Hair follicle dermal papilla cell (primary cell): ENCODE measurements at places on chromosomes 5 and 9. TPM values are rescaled to one million over a fixed set of nuclear protein-coding genes. Genes with fewer than 3 reads are reported as not detected.

The PFDN1 gene
- 48.0 and 57.0 TPM in 2 replicates for total RNA-seq

The ITK gene
- not detected in 2 replicates for total RNA-seq

The GFPT2 gene
- total RNA-seq: 23.9 and 25.3 TPM in 2 replicates

The IL5 gene
- total RNA-seq: not detected in 2 replicates

The SHISAL2B gene
- not detected in 2 replicates for total RNA-seq

The RASGEF1C gene
- total RNA-seq: not detected in 2 replicates

The DRD1 gene
- under 0.01 and 0.36 TPM in 2 replicates for total RNA-seq

The CCIN gene
- 0.81 and 0.97 TPM in 2 replicates for total RNA-seq

The PLPP7 gene
- total RNA-seq: 9.2 and 10.6 TPM in 2 replicates

The MAMDC4 gene
- total RNA-seq: 1.1 and 1.9 TPM in 2 replicates

The ASB6 gene
- 27.3 and 28.1 TPM in 2 replicates for total RNA-seq
